ENCODE measurements at places on chromosomes 11 and 22.

DNA sequence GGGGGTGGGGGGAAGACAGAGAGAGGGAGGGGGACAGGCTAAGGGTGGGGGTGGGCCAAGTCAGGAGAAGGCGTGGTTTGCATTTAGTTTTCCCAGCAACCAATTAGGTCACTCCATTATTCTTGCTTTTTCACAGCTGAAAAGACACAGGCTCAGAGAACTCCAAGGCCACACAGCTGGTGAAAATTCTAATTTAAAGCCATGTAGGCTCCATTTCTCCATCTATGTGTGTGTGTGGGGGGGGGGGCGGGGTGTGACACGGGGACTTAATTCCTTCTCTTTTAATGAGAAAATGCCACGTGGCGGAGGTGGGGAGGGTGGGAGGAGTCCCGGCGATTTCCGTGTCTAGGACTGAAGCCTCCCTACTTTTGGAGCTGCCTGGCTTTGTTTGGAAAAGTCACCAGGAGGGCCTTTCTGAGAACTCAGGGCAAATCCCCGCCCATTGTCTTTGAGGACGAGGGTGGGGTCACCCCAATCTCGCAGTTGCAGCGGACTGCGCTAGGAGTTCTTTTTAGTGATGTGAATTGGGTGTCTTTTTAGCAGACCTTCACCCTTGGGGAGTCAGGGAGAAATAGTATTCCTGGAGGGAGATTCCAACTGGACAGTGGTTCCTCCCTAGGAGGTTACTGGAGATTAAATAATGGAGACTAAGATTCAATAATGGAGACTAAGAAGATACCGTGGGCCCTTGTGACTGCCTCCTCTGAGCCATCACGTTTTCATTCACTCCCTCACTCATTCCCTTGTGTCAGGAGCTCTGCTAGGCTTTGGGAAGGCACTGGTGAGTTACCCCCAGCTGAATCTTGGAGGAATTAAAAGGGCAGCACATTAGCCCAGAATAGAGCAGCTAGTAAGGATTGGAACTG lies 36.4 kb upstream of the PTPRJ start:
- no peak for DNase-seq

GRCh38 chr22:23820748-23821211 lies 18.0 kb downstream of the DERL3 start:
- DNase-seq: no peak

- no peak for DNase-seq
Observed at GRCh38 chr11:107860688-107861087, 2.1 kb upstream of the SLC35F2 start.

DNA sequence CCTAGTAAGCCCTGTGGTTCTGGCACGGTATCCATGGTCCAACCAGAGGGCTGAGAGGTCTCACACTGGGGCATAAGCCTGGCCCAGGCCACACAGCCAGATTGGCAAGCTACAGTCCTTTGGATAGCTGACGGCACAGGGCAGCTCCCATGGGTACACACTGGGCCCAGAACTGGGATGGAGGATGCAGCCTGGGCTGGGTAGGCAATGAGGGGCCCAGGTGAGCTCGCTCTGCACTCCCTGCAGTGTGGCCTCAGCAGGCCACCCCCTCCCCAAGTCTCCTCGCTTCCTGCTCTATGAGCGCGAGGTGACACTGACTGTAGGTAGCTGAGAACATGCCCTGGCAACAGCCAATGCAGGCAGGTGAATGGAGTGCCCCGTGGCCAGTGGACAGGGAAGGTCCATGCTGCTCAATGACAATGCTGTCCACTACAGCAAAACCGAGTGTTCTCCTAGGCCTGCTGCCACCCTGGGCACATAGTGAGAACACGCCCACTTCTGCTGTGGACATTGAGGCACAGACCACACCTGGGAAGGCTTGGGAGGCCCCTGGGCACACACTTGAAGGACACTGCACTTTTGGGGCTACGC lies 3.8 kb downstream of the ARVCF start:
- DNase-seq: no peak

DNA sequence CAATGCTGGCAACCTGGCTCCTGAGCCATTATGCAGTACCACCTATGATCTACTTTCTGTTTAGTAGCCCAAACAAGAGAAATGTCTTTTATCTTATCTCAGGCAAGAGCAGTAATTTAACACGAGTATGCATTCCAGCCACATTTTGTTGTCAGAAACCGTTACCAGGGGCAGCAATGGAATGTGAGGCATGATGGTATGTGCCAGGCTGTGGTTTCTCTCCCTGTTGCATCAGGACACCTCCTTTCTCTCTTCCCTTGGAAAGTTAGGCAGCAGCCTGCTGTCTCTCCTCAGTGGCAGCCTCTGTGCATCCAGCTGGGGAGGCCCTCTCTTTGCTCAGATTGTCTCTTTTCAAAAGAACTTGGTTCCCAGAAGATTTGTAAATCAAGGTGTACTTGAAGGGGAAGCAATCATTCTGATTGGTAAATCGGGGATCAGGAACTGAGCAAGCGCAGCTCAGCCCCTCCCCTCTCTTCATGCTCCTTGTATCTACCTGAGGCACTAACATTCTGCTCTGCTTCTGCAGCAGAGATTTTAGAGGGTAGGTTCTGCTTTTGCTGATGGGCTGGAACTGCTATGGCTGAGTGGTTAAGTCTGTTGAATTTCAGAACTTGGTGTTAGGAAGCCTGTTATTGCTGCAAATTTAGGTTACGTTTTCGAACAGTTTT lies 229.2 kb downstream of the ADAMTS15 start:
- no peak for DNase-seq

GRCh38 chr11:77252555-77253270 lies 48.8 kb downstream of the GDPD4 start:
- no peak for DNase-seq

DNA sequence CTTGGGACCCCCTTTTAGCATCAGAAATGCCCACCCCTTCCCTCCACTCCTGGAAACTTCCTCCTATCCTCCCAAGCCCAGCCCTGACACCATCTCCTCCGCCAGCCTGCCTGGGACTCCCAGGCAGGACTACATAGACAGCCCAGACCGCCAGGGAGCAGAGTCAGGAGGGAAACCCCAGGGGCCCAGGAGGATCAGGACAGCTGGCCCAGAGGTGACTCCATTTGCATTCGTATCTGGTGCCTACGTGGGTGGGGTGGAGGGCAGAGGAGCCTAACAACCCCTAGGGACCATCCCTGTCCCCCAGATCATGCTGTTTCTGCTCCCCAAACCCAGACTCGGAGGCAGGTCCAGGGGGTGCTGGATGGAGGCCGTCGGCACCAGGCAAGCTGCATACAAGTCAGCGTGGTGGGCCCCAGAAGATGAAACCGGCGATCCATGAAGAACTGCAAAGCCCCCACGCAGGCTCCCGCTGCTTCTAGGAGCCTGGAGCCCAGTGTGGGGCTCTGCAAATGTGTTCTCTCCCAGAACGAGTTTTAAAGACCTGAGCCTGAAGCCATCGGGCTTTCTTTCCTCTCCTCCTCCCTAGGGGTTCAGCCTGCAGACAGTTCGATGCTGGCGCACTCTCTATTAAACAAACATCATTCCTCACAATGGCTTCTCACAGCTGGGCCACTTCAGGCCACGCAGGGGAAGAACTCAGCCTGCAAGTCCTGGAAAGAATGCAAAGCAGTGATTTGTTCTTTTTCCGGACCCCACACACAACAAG lies 1506.8 kb downstream of the BRD1 start:
- DNase-seq: no peak

DNA sequence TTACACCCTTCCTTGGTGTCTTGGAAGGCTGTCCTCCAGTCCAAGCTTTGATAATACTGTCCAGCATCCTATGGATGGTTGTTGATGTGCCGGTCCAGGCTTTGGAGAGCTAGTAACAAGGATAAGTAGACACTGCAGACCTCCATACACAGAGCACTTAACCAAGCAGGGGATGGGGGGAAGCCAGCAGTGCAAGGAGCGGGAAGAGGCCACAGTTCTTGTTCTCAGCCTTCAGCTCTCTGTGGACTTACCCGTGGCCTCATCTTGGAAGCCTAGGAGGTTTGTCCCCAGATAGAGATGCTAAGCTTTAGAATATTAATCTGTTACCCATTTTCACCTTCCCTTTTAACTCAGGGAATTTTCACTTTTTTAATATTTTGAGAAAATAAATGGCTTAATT lies 30.9 kb upstream of the ZC3H12C start:
- DNase-seq: no peak

- no peak for DNase-seq
Observed at GRCh38 chr11:77140231-77140851, 12.3 kb downstream of the MYO7A start.

- DNase-seq: no peak
Observed at GRCh38 chr11:17275400-17276235, 921 bp upstream of the NUCB2 start.

- no peak for DNase-seq
Observed at GRCh38 chr11:7511401-7511800, 2.4 kb upstream of the PPFIBP2 start.

DNA sequence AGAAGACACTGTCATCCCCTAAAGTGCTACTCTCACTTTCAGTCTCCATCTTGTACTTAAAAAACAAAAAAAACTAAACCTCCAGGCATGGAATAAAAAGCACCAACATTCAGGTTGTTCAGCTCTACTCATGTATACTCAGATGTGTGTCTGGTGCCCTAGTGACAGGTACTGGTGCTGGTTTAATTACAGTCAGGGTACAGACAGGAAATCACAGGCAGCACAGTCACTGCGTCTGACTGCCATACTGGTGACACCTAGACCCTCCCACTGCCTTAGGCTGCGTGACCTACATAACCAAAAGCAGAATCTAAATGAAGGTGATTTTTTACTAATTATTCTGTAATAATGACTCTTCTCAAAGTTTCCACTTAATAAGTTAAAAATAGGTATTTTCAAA lies at the start of gene ARHGAP32:
TSS of gene ARHGAP32 (minus strand) at position 176 of the 400 bp plus-strand sequence. CDS start at position 49, 127 bp downstream.
- DNase-seq: no peak

GRCh38 chr11:86916330-86916729 lies 38.9 kb downstream of the FZD4 start:
- DNase-seq: no peak

- no peak for DNase-seq
Observed at GRCh38 chr11:126139111-126140091, 72.0 kb downstream of the RPUSD4 start.

- no peak for DNase-seq
Observed at GRCh38 chr22:34931026-34931425, 134.9 kb upstream of the ISX start.

GRCh38 chr11:43944761-43945311 lies 2.4 kb downstream of the C11orf96 start:
- no peak for DNase-seq

- DNase-seq: no peak
Observed at GRCh38 chr11:17148536-17148935, 59.2 kb downstream of the PIK3C2A start.

GRCh38 chr11:114604886-114605285 lies 9.3 kb upstream of the NXPE4 start:
- DNase-seq: no peak

GRCh38 chr11:6615882-6616585 lies 3.2 kb downstream of the TPP1 start:
- no peak for DNase-seq

- no peak for DNase-seq
Observed at GRCh38 chr22:38412435-38413084, 42.4 kb downstream of the KCNJ4 start.
